Effector memory CD4-positive, alpha-beta T cell (primary cell): ENCODE measurements at places on chromosomes 4 and X.

DNA sequence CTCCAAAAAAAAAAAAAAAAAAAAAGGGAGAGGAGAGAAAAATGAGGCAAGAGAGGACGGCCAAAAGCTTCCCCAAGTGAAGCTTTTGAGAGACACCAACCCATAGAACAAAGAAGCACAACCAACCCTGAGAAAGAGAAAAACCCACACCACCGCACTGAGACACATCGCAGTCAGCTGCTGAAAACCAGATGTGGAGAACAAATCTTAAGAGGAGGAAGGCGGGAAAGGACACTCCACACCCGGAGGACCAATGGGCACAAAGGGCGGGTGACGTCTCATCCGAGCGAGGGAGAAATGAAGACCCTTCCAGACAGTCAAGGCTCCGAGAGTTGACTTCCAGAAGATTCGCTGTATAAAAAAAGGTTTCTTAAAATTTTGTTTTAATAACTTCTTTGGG is 112.1 kb downstream of the AFAP1 start:
- DNase-seq, result no peak
- H3K4me3 ChIP-seq, result peak overlapping the region; percentile 15
- no peaks in the 10 kb centered on the region for H3K36me3 ChIP-seq
- H3K27ac ChIP-seq, result peak overlapping the region; percentile 75
- H3K27me3 ChIP-seq, result no peaks in the 10 kb centered on the region
- peaks cover 26% of the 10 kb centered on the region for H3K4me1 ChIP-seq

- H3K27ac ChIP-seq, result no peak overlapping the region
- no peaks in the 10 kb centered on the region for H3K36me3 ChIP-seq
- H3K27me3 ChIP-seq, result no peaks in the 10 kb centered on the region
- H3K4me1 ChIP-seq, result no peaks in the 10 kb centered on the region
- H3K4me3 ChIP-seq, result no peak overlapping the region
- no peak for DNase-seq
Measured at GRCh38 chr4:98113012-98113411, 30.3 kb downstream of the STPG2 start.

GRCh38 chr4:98566361-98567008 is 91.9 kb downstream of the TSPAN5 start:
- H3K4me3 ChIP-seq, result no peak overlapping the region
- H3K27me3 ChIP-seq, result no peaks in the 10 kb centered on the region
- no peaks in the 10 kb centered on the region for H3K36me3 ChIP-seq
- no peaks in the 10 kb centered on the region for H3K4me1 ChIP-seq
- H3K27ac ChIP-seq, result no peak overlapping the region

- no peaks in the 10 kb centered on the region for H3K36me3 ChIP-seq
- DNase-seq, result no peak
- no peak overlapping the region for H3K4me3 ChIP-seq
- H3K27ac ChIP-seq, result no peak overlapping the region
- no peaks in the 10 kb centered on the region for H3K27me3 ChIP-seq
Measured at GRCh38 chrX:72381439-72382201, 75.9 kb upstream of the CITED1 start.

- H3K4me1 ChIP-seq, result no peaks in the 10 kb centered on the region
- no peak overlapping the region for H3K27ac ChIP-seq
- peaks cover 4% of the 10 kb centered on the region for H3K36me3 ChIP-seq
- H3K4me3 ChIP-seq, result no peak overlapping the region
- no peak for DNase-seq
- no peaks in the 10 kb centered on the region for H3K27me3 ChIP-seq
Measured at GRCh38 chr4:143225167-143225566, 40.5 kb downstream of the USP38 start.

GRCh38 chrX:33968611-33969010 is 163.5 kb downstream of the FAM47A start:
- no peak overlapping the region for H3K27ac ChIP-seq
- no peaks in the 10 kb centered on the region for H3K4me1 ChIP-seq
- no peak overlapping the region for H3K4me3 ChIP-seq
- no peak for DNase-seq
- no peaks in the 10 kb centered on the region for H3K27me3 ChIP-seq

DNA sequence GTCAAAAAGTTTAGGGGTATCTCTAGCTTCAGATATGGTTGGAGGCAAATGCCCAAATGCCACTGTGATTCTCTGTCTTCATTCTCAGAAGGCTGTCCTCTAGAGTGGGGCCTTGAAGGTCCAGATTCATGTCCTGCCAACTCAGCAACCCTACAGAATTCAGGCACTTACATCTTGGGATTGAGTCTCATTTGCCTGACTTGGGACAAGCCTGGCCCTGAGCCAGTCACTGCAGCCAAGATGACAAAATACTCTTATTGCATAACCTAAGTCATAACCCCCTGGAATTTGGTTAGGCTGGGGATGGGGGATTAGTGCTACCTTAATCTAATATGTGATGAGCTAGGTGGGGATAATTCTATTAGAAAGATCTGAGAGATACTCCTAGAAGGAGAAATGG is 100.5 kb downstream of the AREG start:
- no peaks in the 10 kb centered on the region for H3K27me3 ChIP-seq
- DNase-seq, result no peak
- H3K27ac ChIP-seq, result no peak overlapping the region
- no peak overlapping the region for H3K4me3 ChIP-seq
- no peaks in the 10 kb centered on the region for H3K36me3 ChIP-seq

GRCh38 chrX:1778817-1779216 is 164.0 kb downstream of the ASMT start:
- no peak overlapping the region for H3K4me3 ChIP-seq
- no peaks in the 10 kb centered on the region for H3K36me3 ChIP-seq
- no peaks in the 10 kb centered on the region for H3K27me3 ChIP-seq
- no peaks in the 10 kb centered on the region for H3K4me1 ChIP-seq
- H3K27ac ChIP-seq, result no peak overlapping the region

DNA sequence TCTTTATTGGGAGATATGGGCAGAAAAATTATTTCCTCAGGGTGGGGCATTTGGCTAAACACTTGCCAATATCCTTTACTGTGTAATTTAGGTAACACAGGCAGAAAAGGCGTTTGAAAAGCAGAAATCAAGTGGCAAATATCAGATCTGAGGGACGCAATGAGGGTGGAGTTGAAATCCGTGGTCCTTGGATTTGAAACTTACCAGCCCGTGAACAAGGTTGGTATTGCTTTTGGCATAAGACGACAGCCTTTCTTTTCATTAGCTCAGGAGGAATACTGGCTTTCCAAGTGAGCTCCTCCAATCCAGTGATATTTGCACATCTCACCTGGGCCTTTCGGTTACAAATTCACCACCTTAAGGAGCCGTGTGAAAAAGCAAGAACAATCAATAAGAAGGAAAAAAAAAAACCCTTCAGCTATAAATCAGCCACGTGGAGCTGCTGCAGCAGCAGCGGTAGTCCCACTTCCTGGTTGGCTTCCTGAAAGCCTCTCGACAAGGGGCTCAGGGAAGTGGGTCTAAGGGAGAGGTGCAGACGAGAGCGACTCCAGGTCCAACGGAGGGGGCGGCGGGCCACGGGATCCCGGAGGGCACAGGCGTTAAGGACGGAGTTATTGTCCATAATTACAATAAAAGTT is 734 bp upstream of the GALNT7 start:
- peak overlapping the region; percentile 87 for H3K4me3 ChIP-seq
- peaks cover 13% of the 10 kb centered on the region for H3K4me1 ChIP-seq
- no peaks in the 10 kb centered on the region for H3K36me3 ChIP-seq
- DNase-seq, result no peak
- H3K27ac ChIP-seq, result peak overlapping the region; percentile 72

DNA sequence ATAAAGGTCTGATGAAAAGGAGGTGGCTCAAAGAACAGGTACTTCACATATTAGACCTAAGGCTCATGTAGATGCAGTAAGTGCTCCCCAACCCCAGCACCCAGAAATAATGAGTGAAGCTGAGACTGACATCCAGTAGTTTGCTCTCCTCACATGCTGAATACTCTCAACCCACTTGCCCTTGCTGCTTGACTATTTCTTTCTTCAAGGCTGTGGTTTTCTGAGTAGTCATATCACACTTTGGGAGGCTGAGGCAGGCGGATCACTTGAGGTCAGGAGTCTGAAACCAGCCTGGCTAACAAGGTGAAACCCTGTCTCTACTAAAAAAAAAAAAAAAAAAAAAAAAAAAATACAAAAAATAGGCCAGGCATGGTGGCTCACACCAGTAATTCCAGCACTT is 51.5 kb upstream of the PRPS1 start:
- H3K27ac ChIP-seq, result no peak overlapping the region
- no peaks in the 10 kb centered on the region for H3K27me3 ChIP-seq
- no peak overlapping the region for H3K4me3 ChIP-seq
- H3K36me3 ChIP-seq, result no peaks in the 10 kb centered on the region

DNA sequence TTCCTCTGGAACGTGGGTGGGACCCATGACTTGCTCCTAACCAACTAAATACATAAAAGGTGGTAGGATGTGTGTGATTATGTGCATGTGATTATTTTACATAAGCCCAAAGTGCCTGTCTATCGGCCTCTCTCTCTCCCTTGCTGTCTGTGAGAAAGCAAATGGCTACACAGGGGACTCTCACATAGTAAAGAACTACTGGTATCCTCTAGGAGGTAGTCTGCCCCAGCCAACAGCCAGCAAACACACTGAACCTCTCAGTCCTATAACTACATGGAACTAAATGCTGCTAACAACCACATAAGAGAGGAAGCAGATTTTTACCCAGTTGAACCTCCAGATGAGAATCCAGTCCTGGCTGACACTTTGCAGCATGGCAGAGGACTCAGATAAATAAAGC is 1249.4 kb downstream of the ADGRL3 start:
- no peak for DNase-seq
- H3K4me3 ChIP-seq, result no peak overlapping the region
- no peaks in the 10 kb centered on the region for H3K4me1 ChIP-seq
- no peaks in the 10 kb centered on the region for H3K27me3 ChIP-seq

DNA sequence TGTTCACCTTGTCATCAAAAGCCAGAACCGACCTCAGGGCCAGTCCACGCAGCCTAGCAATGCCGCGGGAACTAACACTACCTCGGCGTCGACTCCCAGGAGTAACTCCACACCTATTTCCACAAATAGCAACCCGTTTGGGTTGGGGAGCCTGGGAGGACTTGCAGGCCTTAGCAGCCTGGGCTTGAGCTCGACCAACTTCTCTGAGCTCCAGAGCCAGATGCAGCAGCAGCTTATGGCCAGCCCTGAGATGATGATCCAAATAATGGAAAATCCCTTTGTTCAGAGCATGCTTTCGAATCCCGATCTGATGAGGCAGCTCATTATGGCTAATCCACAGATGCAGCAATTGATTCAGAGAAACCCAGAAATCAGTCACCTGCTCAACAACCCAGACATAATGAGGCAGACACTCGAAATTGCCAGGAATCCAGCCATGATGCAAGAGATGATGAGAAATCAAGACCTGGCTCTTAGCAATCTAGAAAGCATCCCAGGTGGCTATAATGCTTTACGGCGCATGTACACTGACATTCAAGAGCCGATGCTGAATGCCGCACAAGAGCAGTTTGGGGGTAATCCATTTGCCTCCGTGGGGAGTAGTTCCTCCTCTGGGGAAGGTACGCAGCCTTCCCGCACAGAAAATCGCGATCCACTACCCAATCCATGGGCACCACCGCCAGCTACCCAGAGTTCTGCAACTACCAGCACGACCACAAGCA is 898 bp downstream of the UBQLN2 start:
- DNase-seq, result no peak
- no peaks in the 10 kb centered on the region for H3K36me3 ChIP-seq
- H3K4me1 ChIP-seq, result no peaks in the 10 kb centered on the region
- peak overlapping the region; percentile 75 for H3K4me3 ChIP-seq

DNA sequence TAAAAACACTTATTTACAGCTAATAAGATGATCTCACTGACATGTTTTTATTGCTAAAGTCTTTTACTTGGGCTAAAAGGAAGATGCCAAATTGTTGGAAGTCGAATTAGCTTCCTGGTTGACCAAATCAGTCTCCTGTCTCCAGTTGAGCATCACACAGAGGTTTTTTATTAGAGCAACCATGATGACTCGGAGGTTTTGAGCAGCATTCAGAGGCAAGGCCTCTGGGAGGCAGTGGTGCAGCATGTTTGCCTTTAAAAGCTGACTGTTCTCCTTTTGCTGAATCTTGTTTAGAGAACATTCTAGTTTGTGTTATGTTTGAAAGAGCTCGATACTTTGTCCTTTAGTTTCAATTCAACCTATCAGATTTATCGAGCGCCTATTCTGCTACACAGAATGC is 2.1 kb downstream of the UCHL1 start:
- no peak overlapping the region for H3K27ac ChIP-seq
- no peak for DNase-seq
- H3K27me3 ChIP-seq, result no peaks in the 10 kb centered on the region
- H3K4me3 ChIP-seq, result no peak overlapping the region
- no peaks in the 10 kb centered on the region for H3K36me3 ChIP-seq

DNA sequence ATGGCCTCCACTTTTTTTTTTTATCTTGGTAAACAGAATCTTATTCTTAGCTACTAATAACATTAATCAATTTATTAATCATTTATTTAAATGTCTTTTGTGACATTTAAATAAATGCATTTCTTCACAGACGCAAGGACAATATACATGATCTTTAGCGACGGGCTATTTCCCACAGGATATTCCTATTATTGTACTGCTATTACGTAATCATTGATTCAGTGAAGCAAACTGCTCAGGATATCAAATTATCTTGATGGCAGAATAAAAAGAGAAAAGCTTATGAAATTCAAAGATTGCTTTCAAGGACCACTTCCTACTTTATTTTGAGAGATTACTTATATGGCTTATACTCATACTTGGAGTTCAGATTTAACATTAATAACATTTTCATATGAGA is 114.1 kb downstream of the FAM9B start:
- DNase-seq, result no peak
- no peak overlapping the region for H3K4me3 ChIP-seq
- H3K4me1 ChIP-seq, result no peaks in the 10 kb centered on the region
- no peak overlapping the region for H3K27ac ChIP-seq

DNA sequence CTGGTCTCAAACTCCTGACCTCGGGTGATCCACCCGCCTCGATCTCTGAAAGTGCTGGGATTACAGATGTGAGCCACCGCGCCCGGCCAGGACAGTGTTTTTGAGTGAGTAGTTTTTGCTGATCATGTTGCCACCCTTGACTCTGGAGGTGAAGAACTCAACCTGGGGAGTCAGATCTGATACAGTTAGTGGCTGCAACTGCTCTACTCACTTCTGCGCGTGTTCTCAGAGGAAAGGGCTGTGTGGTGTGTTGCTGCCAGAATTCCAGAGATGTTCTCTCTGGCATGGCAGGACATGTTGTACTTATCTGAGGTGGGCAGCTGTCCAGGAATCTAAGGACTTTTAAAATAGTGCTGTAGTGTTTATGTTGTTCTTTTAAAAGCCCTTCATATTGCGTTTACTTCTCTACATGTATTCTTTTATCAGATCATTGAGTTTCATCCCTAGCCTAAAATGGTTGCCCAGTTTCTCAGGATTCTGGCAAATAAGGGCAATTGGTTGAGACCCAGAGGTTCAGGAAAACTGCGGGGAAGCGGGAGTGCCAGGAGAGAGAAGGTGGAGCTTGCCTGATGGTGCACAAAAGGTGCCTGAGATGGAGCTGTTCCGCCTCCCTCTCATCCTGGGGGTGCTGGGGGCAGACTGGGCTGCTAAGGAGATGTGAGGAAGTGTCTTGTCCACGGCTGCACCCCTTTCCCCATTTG is 97.7 kb downstream of the ARHGAP10 start:
- no peak overlapping the region for H3K27ac ChIP-seq
